ENCODE measurements at places on chromosomes 5 and 9. TPM values are rescaled to one million over a fixed set of nuclear protein-coding genes. Genes with fewer than 3 reads are reported as not detected.
A peak's percentile ranks its signal among the peaks of the same experiment; 100 is the strongest.

TRIP13 gene
- 27.2 TPM for total RNA-seq

SPINK4 gene
- total RNA-seq: not detected

PCYOX1L gene
- 7.0 TPM for total RNA-seq

DNA sequence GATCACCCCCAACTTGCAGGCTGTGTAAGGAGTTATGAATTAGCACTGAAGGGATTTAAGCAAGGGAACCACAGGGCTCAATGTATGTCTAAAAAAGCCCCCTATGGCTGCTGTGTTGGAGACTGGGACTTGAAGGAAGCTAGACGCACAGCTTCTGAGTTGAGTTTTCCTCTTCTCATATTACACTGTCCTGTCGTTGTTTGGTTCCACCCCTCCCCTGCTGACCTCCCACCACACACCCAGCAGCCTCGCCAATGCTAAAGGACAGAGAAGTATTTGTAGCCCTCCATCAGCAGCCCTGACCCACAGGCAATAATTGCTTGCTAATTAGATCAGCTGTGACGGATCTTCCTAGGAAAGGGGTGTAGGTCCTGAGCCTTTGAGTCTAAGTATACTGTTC, 15.1 kb upstream of the CARTPT start:
- DNase-seq: no peak

- DNase-seq: no peak
These were observed 159.9 kb upstream of the FBXL17 start for GRCh38 chr5:108541836-108542235.

DNA sequence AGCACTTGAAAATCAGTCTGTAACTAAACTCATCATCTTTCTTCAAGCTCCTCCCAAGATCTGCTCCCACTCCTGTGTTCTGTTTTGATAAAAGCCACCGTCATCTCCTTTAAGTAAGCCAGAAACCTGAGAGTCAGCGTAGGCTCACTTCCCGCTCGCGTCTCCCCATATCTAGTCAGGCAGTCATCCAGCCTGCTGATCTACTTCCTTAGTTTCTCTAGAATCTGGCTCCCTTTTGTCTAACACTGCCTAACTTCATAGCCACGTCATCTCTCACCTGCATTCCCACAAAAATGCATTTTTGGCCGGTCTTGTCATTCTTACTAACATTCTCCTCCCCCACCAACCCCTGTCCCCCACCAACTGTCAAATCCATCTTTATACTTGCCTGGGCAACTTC, 3.0 kb upstream of the TJP2 start:
- peak; percentile 86 for DNase-seq

DNA sequence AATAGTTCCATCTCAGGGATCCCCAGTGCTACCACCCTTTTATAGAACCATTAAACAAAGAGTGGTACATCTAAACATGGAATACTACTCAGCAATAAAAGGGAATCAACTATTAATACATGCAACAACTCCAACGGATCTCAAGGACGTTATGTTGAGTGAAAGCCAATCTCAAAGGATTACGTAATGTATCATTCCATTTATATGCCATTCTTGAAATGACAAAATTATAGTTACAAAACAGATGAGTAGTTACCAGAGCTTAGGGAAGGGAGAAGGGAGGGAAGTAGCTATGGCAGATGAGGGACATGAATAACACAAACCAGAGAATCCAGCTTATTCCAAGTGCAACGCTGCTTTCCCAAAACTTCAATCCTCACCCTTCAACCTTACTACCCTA, 69.5 kb downstream of the ACTL7B start:
- no peak for DNase-seq

DNA sequence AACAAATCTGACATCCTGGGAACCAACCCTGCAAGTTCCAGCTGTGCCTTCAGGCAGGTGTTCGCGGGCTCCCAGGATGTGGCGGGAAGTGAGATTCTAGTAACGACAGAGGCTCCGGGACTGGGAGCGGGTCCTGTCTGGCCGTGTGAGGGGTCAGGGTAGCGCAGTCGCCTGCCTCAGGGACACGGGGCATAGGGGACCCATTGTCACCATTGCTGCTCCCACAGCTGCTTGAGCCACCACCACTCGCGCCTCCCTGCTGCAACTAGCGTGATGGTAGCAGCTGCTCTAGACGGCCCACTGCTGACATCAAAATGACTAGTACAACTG, 468.5 kb downstream of the CDH9 start:
- no peak for DNase-seq

DNA sequence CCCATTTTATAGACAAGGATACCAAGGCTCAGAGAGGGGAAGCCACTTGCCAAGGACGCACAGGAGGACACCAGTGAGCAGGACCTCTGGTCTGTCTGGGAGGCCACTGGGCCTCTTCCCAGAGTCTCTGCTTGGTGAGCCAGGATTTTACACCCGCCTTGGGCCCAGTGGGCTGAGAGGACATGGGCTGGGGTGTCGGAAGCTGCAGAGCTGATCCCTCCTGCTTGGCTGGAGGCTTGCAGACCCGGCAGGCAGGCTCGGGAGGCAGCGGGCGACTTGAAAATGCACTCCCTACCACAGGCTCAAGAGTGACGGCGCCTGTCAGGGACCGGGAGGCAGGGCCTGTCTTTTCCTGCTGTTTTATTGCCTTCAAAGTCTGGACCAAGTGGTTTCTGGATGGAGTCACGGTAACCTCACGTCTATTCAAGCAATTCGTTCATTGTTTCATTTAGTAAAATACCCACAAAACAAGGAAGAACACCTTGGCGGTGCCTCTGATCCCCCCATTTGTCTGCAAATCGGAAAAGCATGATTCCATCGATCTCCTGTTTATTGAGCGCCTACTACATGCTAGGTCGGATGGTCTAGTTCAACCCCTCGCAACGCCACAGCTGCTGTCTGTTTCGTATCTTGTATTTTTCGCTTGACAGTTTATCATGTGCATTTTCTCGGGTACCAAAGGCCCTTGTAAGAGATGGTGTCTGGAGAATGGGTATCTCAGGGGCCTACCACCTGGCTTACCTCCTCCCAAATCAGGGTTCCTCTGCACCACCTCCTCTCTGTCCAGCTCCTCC, 108.1 kb upstream of the IER5L start:
- no peak for DNase-seq

- DNase-seq: no peak
These were observed 18.8 kb downstream of the UGCG start for GRCh38 chr9:111915425-111915758.

Measured in IMR-90 (cell line).